ENCODE measurements at places on chromosomes 1 and 21.

- no peak for DNase-seq
Observed at GRCh38 chr1:203671047-203671446, 44.4 kb downstream of the ATP2B4 start.

DNA sequence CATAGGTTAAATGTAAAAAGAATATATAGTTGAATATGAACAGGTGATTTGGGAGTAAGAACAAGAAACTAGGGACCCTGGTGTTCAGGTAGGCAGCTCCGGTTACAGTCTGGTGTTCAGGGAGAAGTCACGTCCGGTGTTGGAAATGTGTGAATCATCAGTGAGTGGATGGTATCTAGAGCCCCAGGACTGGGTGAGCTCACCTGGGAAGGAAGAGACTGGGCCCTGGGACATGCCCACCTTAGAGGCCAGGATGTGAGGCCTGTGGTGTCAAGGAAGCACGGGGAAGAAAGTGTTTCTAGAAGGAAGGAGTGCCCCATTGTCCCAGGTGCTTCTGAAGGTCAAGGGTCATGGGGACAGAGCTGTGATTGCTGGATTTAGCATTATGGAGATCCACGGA, 1.5 kb upstream of the GJB3 start:
- no peak for DNase-seq

GRCh38 chr21:14452727-14453241, 69.8 kb upstream of the HSPA13 start:
- DNase-seq = no peak

DNA sequence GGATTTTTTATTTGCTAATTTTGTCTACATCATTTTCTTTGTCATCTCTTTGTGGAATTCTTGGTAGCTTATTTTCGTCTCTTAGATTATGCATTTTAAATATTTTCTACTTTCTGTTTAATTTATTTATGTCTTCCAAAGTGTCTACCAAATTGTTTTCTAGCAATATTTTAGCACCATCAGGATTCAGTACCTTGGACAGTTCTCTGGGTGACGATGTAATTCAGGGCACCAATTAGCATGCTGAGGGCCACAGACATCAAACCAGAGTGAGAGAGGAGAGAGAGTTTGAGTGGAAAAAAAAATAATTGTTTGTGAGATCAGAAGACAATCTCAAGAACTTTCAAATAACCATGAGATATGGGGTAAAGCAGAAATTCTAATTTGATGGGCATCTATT, 169.8 kb upstream of the CXADR start:
- peak; percentile 1 for DNase-seq

GRCh38 chr1:211529453-211529852, 37.5 kb upstream of the RD3 start:
- DNase-seq = no peak

GRCh38 chr1:245215071-245215470, 60.3 kb downstream of the KIF26B start:
- no peak for DNase-seq

Measured in GM12865 (cell line).